ENCODE measurements at places on chromosomes 2 and 18. TPM values are rescaled to one million over a fixed set of nuclear protein-coding genes. Genes with fewer than 3 reads are reported as not detected.

The LOXHD1 gene
- not detected for total RNA-seq

The SRD5A2 gene
- not detected for total RNA-seq

The ZRANB3 gene
- total RNA-seq, result 15.7 TPM

The ERICH2 gene
- 0.53 TPM for total RNA-seq

The VSNL1 gene
- not detected for total RNA-seq

The C2orf15 gene
- 1.0 TPM for total RNA-seq

The GPAT2 gene
- not detected for total RNA-seq

The PPM1B gene
- 38.2 TPM for total RNA-seq

The REG3A gene
- not detected for total RNA-seq

The SLC35F5 gene
- total RNA-seq, result 82.8 TPM

The TTN gene
- 0.02 TPM for total RNA-seq

The MOGAT1 gene
- total RNA-seq, result not detected

The OTOS gene
- total RNA-seq, result not detected

The ACVR1 gene
- 15.1 TPM for total RNA-seq

The FBXO36 gene
- total RNA-seq, result 3.3 TPM

The PCARE gene
- total RNA-seq, result not detected

The ERMN gene
- total RNA-seq, result not detected

The SLC9A2 gene
- total RNA-seq, result 1.2 TPM

The CCDC74A gene
- 117 TPM for total RNA-seq

The RPRM gene
- not detected for total RNA-seq

The ASPRV1 gene
- total RNA-seq, result 0.10 TPM

The SERPINB2 gene
- not detected for total RNA-seq

The CHRND gene
- not detected for total RNA-seq

The NPPC gene
- total RNA-seq, result 0.12 TPM

The ELOA2 gene
- total RNA-seq, result not detected

The CCDC178 gene
- total RNA-seq, result not detected

The GLS gene
- total RNA-seq, result 233 TPM

The CPS1 gene
- total RNA-seq, result 50.7 TPM

The TMEM17 gene
- total RNA-seq, result 3.7 TPM

The MYO7B gene
- total RNA-seq, result 6.1 TPM

The GKN1 gene
- total RNA-seq, result not detected

The CEBPZOS gene
- 45.3 TPM for total RNA-seq

The ECEL1 gene
- total RNA-seq, result not detected

The SLC16A14 gene
- total RNA-seq, result not detected

The SERPINB11 gene
- not detected for total RNA-seq

The FAP gene
- total RNA-seq, result 1.9 TPM

The WIPF1 gene
- total RNA-seq, result 8.1 TPM

The ARHGAP15 gene
- total RNA-seq, result not detected

The STK16 gene
- total RNA-seq, result 23.1 TPM

The SMYD1 gene
- not detected for total RNA-seq

The FOXI3 gene
- total RNA-seq, result not detected

The ATP6V1B1 gene
- not detected for total RNA-seq

The FBXO41 gene
- total RNA-seq, result 2.9 TPM

The NEU2 gene
- not detected for total RNA-seq

The REEP1 gene
- total RNA-seq, result 7.8 TPM

The PARD6G gene
- total RNA-seq, result 8.8 TPM

The C1QL2 gene
- total RNA-seq, result not detected

Measured in A172 (cell line).